ENCODE measurements at places on chromosomes 5 and 9.

- peak overlapping the region; percentile 32 for H3K27ac ChIP-seq
- no peak overlapping the region for H3K4me3 ChIP-seq
- H3K36me3 ChIP-seq: no peaks in the 10 kb centered on the region
- no peak for DNase-seq
- H3K27me3 ChIP-seq: no peaks in the 10 kb centered on the region
- H3K4me1 ChIP-seq: peaks cover 10% of the 10 kb centered on the region
Observed at GRCh38 chr5:172446336-172447051, 7.8 kb downstream of the SH3PXD2B start.

DNA sequence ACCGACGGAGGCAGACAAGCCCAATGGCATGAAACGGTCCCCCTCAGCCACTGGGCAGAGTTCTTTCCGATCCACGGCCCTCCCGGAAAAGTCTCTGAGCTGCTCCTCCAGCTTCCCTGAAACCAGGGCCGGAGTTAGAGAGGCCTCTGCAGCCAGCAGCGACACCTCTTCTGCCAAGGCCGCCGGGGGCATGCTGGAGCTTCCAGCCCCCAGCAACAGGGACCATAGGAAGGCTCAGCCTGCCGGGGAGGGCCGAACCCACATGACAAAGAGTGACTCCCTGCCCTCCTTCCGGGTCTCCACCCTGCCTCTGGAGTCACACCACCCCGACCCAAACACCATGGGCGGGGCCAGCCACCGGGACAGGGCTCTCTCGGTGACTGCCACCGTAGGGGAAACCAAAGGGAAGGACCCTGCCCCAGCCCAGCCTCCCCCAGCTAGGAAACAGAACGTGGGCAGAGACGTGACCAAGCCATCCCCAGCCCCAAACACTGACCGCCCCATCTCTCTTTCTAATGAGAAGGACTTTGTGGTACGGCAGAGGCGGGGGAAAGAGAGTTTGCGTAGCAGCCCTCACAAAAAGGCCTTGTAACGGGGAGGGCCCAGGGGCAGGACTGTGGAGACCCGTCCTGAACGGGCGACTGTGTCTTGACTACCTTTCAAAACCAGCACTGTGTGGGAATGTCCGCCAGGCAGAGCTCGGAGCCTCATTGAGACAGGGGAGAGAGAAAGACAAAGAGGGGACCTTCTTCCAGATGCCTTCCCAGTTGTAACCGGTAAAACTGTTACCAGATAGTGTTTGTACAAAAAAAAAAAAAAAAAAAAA, 29.9 kb downstream of the CD180 start:
- peak overlapping the region; percentile 87 for H3K27ac ChIP-seq
- no peaks in the 10 kb centered on the region for H3K27me3 ChIP-seq
- peaks cover 62% of the 10 kb centered on the region for H3K36me3 ChIP-seq

- H3K36me3 ChIP-seq: no peaks in the 10 kb centered on the region
- no peak overlapping the region for H3K27ac ChIP-seq
- H3K4me1 ChIP-seq: no peaks in the 10 kb centered on the region
- no peak for DNase-seq
- no peak overlapping the region for H3K4me3 ChIP-seq
Observed at GRCh38 chr9:17064558-17064957, 70.3 kb upstream of the CNTLN start.

- no peaks in the 10 kb centered on the region for H3K27me3 ChIP-seq
- H3K27ac ChIP-seq: no peak overlapping the region
- H3K36me3 ChIP-seq: no peaks in the 10 kb centered on the region
- no peaks in the 10 kb centered on the region for H3K4me1 ChIP-seq
- no peak for DNase-seq
Observed at GRCh38 chr5:67720162-67720772, 495.3 kb upstream of the PIK3R1 start.

GRCh38 chr9:111258209-111258874, 71.7 kb downstream of the OR2K2 start:
- H3K27me3 ChIP-seq: no peaks in the 10 kb centered on the region
- H3K36me3 ChIP-seq: no peaks in the 10 kb centered on the region
- no peak overlapping the region for H3K27ac ChIP-seq
- no peaks in the 10 kb centered on the region for H3K4me1 ChIP-seq

DNA sequence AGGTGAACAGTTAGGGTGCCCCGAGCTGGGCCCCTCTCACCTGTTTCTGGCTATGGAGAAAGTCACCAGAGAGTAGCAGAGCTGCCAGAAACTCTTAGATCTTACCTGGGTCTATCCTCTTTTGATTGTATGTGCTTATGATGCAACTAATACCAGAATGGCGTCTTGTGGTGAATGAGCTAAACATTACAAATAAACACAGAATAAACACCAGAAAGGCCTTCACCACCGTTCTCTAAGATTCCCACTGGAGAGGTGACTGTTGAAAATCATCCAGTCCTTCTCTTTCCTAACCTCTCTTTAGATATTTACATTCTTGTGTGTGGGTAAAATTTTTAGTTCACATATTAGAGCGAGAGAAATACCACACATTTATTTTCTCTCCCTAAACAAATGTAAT, 241.7 kb upstream of the GAS1 start:
- no peak overlapping the region for H3K27ac ChIP-seq
- no peaks in the 10 kb centered on the region for H3K36me3 ChIP-seq
- no peak overlapping the region for H3K4me3 ChIP-seq

DNA sequence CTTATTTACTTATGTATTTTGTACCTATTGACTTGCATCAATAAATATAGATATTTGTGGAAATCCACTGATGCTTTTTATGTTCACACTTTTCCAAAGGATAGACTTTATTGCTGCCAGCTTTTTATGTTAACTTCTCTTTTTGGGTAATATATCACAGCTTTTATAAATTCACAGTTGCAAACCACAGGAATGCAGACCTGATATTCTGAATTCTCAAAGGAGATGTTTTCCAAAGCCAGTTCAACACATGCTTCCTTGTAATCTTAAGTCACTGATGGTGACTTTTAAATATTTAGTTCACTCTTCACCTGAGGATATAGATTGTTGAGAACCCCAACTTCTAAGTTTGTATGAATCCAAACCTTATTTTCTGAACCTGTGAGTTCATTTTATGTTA, 223.4 kb upstream of the PRR16 start:
- H3K27ac ChIP-seq: no peak overlapping the region
- H3K27me3 ChIP-seq: no peaks in the 10 kb centered on the region
- DNase-seq: no peak
- no peak overlapping the region for H3K4me3 ChIP-seq
- H3K36me3 ChIP-seq: no peaks in the 10 kb centered on the region

DNA sequence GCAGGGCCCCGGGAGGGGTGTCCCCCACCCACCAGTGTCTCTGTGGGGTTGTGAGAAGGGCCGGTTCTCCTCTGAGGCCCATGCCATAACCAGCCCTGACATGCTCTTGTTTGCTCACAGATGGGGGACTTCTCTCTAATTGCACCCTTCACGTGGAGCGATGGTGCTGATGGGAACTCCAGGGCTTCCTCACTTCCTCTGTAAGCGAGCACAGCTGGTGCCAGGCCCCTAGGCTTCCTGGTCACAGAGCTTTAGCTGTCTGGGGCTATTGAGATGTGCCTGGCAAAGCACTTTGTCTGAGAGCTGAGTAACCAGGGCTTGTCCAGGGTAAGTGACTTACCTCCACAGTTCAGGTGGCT, 36.4 kb downstream of the PHF2 start:
- no peak overlapping the region for H3K4me3 ChIP-seq
- H3K4me1 ChIP-seq: peaks cover 6% of the 10 kb centered on the region
- no peaks in the 10 kb centered on the region for H3K27me3 ChIP-seq
- peaks cover 3% of the 10 kb centered on the region for H3K36me3 ChIP-seq
- DNase-seq: no peak

GRCh38 chr9:36461323-36461722, 61.3 kb upstream of the RNF38 start:
- H3K4me1 ChIP-seq: peaks cover 9% of the 10 kb centered on the region
- H3K36me3 ChIP-seq: no peaks in the 10 kb centered on the region
- no peak for DNase-seq

DNA sequence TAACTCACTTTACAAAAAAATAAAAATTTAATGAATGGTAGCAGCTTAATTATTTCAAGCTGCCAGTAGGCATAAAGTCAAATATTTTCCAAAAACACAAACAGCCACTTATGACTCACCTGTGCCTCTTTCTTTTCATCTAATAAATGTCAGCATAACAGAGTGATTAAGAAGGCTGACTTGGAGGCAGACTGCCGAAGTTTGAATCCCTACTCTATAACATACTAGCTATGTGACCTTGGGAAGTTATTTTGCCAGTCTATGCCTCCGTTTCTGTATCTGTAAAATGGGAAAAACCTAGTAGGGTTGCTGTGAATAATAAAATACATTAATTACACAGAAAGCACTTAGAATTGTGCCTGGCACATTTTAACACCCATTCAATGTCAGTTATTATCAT, 33.8 kb downstream of the FANCC start:
- no peak overlapping the region for H3K27ac ChIP-seq
- DNase-seq: no peak
- H3K4me3 ChIP-seq: no peak overlapping the region
- no peaks in the 10 kb centered on the region for H3K27me3 ChIP-seq

DNA sequence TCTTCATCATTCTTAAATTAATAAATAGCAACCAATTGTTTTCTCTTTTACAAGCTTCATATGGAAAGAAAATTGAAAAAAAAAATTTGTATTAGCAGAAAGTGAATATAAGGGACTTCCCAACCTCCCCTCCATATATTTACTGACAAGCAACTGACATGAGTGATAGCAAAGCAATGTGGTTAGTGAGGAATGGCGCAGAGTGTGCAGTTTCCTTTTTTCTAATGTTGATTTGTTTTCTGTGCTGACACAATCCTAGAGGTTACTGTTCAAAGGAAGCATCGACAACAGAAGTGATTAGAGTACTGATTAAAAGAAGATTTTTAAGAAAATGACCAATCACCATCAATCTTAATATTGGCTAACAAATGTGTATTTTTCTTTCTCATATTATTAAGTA, 1.7 kb upstream of the PTGER4 start:
- no peak overlapping the region for H3K27ac ChIP-seq
- peak overlapping the region; percentile 21 for H3K4me3 ChIP-seq
- H3K36me3 ChIP-seq: peaks cover 7% of the 10 kb centered on the region
- DNase-seq: no peak

DNA sequence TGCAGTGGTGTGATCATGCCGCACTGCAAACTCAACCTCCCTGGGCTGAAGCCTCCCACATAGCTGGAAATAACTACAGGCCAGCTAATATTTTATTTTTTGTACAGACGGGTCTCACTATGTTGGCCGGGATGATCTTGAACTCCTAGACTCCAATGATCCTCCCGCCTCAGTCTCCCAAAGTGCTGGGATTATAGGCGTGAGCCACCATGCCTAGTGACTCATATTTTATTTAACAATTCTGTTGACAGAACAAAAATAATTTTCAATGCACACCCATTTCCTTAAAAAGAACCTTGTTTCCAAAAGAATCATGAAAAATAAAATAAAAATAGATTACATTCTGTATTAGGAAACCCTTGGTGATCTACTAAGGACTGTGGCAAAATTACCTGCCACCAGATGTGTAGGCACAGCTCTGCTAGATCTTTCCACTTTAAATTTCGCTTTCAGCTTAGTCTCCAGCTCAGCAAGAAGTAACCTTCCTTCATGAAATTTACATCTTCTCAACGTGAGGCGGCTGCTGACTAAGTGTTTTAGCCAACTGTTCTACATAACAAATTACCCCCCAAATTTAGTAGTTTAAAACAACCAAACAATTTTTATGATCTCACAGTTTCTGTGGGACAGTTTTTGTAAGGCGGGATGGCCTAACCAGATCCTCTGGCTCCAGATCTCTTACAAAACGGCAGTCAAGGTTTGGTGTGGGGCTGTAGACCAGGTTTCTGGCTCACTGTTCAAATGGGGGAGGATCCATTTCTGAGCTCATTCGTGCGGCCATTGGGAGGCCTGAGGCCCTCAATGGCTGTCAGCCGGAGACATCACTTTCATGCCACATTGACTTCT, 32.6 kb upstream of the GOLPH3 start:
- H3K4me3 ChIP-seq: no peak overlapping the region
- H3K36me3 ChIP-seq: no peaks in the 10 kb centered on the region
- DNase-seq: no peak
- peaks cover 4% of the 10 kb centered on the region for H3K4me1 ChIP-seq

GRCh38 chr5:44336708-44337107, 52.5 kb downstream of the FGF10 start:
- H3K4me3 ChIP-seq: no peak overlapping the region
- no peak overlapping the region for H3K27ac ChIP-seq
- H3K4me1 ChIP-seq: no peaks in the 10 kb centered on the region
- H3K27me3 ChIP-seq: no peaks in the 10 kb centered on the region
- H3K36me3 ChIP-seq: no peaks in the 10 kb centered on the region
- DNase-seq: no peak

DNA sequence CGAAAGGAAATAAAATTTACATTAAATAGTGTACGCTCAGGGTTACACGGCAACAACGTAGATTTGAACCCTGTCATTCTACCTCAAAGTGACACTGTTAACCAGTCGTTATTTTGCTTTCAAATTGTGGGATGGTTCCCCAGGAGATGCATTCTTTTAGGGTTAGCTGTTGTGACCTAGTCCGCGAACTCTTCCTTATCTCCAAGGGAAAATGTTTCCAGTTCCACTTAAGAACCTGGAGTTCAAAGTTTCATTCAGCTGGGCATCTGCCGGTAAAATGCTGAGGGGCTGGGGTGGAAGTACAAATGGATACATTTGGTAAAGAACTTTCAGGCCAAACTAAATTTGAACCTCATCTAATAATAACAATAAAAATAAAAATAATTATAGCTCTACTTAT, 264.6 kb downstream of the NR3C1 start:
- H3K27me3 ChIP-seq: no peaks in the 10 kb centered on the region
- H3K4me1 ChIP-seq: no peaks in the 10 kb centered on the region
- DNase-seq: no peak
- H3K4me3 ChIP-seq: no peak overlapping the region
- H3K36me3 ChIP-seq: peaks cover 5% of the 10 kb centered on the region
- H3K27ac ChIP-seq: no peak overlapping the region

GRCh38 chr5:67896311-67896929, 319.1 kb upstream of the PIK3R1 start:
- no peak overlapping the region for H3K27ac ChIP-seq
- no peak for DNase-seq
- H3K4me1 ChIP-seq: no peaks in the 10 kb centered on the region
- no peaks in the 10 kb centered on the region for H3K36me3 ChIP-seq
- no peak overlapping the region for H3K4me3 ChIP-seq

- no peak overlapping the region for H3K4me3 ChIP-seq
- H3K4me1 ChIP-seq: no peaks in the 10 kb centered on the region
- no peak for DNase-seq
- H3K27ac ChIP-seq: no peak overlapping the region
- H3K36me3 ChIP-seq: no peaks in the 10 kb centered on the region
- H3K27me3 ChIP-seq: no peaks in the 10 kb centered on the region
Observed at GRCh38 chr5:143559586-143560109, 156.2 kb upstream of the NR3C1 start.

DNA sequence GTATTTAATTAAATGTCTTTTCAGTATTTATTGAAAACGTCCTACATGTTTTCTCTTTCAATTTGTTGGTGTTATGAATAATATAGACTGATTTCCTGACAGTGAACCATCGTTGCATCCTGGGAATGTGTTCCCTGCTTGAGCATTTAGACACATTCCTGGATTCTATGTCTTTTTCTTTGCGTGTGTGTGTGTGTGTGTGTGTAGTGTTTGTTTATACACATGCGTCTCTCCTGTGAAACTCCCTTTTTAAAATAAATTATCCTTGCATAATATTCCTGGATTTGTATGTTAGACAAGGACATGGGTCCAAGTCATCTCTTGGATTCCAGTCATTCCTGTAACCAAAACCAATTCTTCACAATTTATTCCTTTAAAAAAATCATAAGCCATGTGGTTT, 153.4 kb downstream of the HSPA4 start:
- H3K27ac ChIP-seq: no peak overlapping the region
- DNase-seq: no peak
- H3K27me3 ChIP-seq: peaks cover 15% of the 10 kb centered on the region
- H3K4me1 ChIP-seq: no peaks in the 10 kb centered on the region
- H3K36me3 ChIP-seq: no peaks in the 10 kb centered on the region
- H3K4me3 ChIP-seq: no peak overlapping the region

Measured in thymus (tissue), 14 donors.